ENCODE measurements at places on chromosomes 4 and X. TPM values are rescaled to one million over a fixed set of nuclear protein-coding genes. Genes with fewer than 3 reads are reported as not detected.

Gene SCRG1
- 34.6 TPM for total RNA-seq

Gene HSFX4
- total RNA-seq: not detected

Gene NEIL3
- total RNA-seq: 0.39 TPM

Gene PIR
- 11.5 TPM for total RNA-seq

Gene BRS3
- not detected for total RNA-seq

Gene CT45A1
- total RNA-seq: not detected

Gene ZXDA
- total RNA-seq: 5.5 TPM

Gene UGT2B15
- not detected for total RNA-seq

Gene MAGEA10
- not detected for total RNA-seq

Gene GATA1
- 0.57 TPM for total RNA-seq

Gene CACNA1F
- 0.06 TPM for total RNA-seq

Gene ZNF732
- total RNA-seq: 0.45 TPM

Gene ITM2A
- 153 TPM for total RNA-seq

Gene MAGED4B
- 9.6 TPM for total RNA-seq

Gene WNK3
- total RNA-seq: 3.3 TPM

Gene CYBB
- 43.2 TPM for total RNA-seq

Gene CABS1
- not detected for total RNA-seq

Gene KIAA1210
- total RNA-seq: not detected

Gene SRPX
- 74.8 TPM for total RNA-seq

Gene TLR2
- total RNA-seq: 55.7 TPM

Gene TMPRSS11E
- total RNA-seq: not detected

Gene MGARP
- 3.7 TPM for total RNA-seq

Gene NDP
- total RNA-seq: 0.24 TPM

Gene SLC26A1
- total RNA-seq: not detected

Gene PPM1K
- 39.2 TPM for total RNA-seq

Gene KDM5C
- total RNA-seq: 118 TPM

Gene NUDT11
- 2.1 TPM for total RNA-seq

Gene CLDN22
- total RNA-seq: not detected

Gene PCSK1N
- 0.45 TPM for total RNA-seq

Gene ZCCHC12
- total RNA-seq: not detected

Gene ZCCHC18
- total RNA-seq: 1.6 TPM

Gene PAGE1
- total RNA-seq: not detected

Gene RIPPLY1
- total RNA-seq: not detected

Gene NOX1
- not detected for total RNA-seq

Gene EDA2R
- 5.9 TPM for total RNA-seq

Gene CISD2
- 19.3 TPM for total RNA-seq

Gene ADAM29
- total RNA-seq: not detected

Gene AFAP1
- 40.5 TPM for total RNA-seq

Gene RTL3
- total RNA-seq: 6.9 TPM

Gene MAGED4
- total RNA-seq: 2.2 TPM

Gene MAGEA2
- total RNA-seq: not detected

Gene BEX2
- 4.7 TPM for total RNA-seq

Gene TSC22D3
- total RNA-seq: 92.1 TPM

Gene BTK
- 21.0 TPM for total RNA-seq

Gene COX7B
- total RNA-seq: 163 TPM

Gene USP17L24
- not detected for total RNA-seq

Gene MMAA
- 10.2 TPM for total RNA-seq

Gene TSPAN7
- total RNA-seq: 35.2 TPM

Gene FANCB
- total RNA-seq: 1.7 TPM

Gene IL2RG
- 4.4 TPM for total RNA-seq

Gene SHOX
- not detected for total RNA-seq

Gene GRIA3
- total RNA-seq: 7.2 TPM

Gene PHKA1
- 10.6 TPM for total RNA-seq

Gene SPANXD
- total RNA-seq: not detected

Gene NDNF
- 3.5 TPM for total RNA-seq

Gene SYTL5
- total RNA-seq: not detected
